GM12878 (cell line): ENCODE measurements at places on chromosomes 2 and 18. TPM values are rescaled to one million over a fixed set of nuclear protein-coding genes. Genes with fewer than 3 reads are reported as not detected.

DNA sequence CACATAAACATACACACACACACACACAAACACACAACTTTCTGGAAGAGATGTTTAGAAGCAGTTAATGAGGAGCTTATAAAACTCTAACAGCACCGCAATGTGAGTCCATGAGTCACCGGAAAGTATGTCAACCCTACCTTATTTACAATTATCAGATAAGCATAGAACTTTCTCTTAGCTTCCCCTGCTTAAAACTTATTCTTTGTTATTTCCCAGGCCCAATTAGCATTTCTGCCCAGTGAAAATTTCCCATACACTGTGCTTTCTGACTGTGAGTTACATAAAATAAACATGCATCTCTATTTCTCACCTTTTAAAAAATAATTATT, 737.6 kb downstream of the LRP1B start:
- no peak for DNase-seq
- no peak overlapping the region for H3K27ac ChIP-seq
- no peak overlapping the region for H3K4me3 ChIP-seq
- H3K36me3 ChIP-seq, result no peaks in the 10 kb centered on the region

DNA sequence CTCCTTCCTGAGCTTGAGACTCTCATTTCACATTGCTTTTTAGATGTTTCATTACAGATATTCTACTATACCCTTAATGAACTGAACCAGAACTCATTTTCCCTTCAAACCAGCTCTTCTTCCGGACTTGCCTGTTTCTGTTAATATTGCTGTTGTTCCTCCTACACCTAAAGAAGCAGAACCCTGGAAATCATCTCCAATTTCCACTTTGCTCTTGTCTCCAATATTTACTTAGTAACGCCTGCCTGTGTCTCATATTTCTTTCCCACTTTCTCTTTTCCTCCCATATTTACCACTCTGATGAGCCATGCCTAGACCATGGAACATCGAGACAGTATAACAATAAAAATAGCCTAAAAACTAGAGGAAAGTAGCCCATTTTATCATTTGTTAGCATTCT, 17.9 kb upstream of the GMCL1 start:
- H3K4me3 ChIP-seq, result no peak overlapping the region
- peaks cover 18% of the 10 kb centered on the region; the same call in 1 of the 2 replicates for H3K36me3 ChIP-seq
- DNase-seq, result no peak
- H3K27me3 ChIP-seq, result no peaks in the 10 kb centered on the region

- no peaks in the 10 kb centered on the region for H3K27me3 ChIP-seq
- H3K4me3 ChIP-seq, result no peak overlapping the region
- H3K27ac ChIP-seq, result no peak overlapping the region
- DNase-seq, result no peak
Observed at GRCh38 chr2:29375843-29376242, 260.6 kb downstream of the CLIP4 start.

GRCh38 chr2:134498654-134499053, 220.1 kb downstream of the TMEM163 start:
- H3K4me3 ChIP-seq, result no peak overlapping the region
- DNase-seq, result no peak
- no peaks in the 10 kb centered on the region for H3K36me3 ChIP-seq
- H3K4me1 ChIP-seq, result no peaks in the 10 kb centered on the region
- H3K27ac ChIP-seq, result no peak overlapping the region

ZRANB3 gene
- polyA plus RNA-seq, result 8.0 and 11.0 TPM in 2 replicates

DNA sequence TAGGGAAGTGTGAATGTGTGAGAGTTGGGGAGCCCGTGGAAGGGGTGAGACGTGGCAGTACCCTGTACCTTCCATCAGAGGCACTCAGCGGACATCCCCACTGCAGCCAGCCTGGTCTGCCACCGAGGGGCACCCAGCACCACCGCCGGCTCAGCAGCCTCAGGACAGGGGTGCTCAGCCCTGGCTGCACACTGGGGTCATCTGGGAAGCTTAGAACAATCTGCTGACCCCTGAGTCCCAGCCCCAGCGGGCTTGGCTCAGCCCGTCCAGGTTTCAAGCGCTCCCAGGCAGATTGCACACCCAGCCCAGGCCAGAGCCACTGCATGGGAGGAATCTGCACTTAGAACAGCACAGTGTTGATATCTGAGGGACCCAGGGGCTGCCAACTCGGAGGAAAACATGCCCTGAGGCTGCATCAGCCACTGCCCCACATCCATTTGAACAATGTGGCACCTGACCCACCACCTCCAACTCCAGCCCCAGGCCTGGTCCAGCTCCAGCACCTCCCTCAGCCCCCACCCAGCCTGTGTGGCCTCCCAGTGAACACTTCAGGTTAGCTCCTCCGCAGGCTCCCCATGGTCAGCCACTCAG, 147.1 kb upstream of the OTOS start:
- H3K4me3 ChIP-seq, result no peak overlapping the region
- no peak for DNase-seq
- H3K36me3 ChIP-seq, result no peaks in the 10 kb centered on the region
- no peaks in the 10 kb centered on the region for H3K4me1 ChIP-seq
- H3K27ac ChIP-seq, result no peak overlapping the region

SCTR gene
- not detected in 2 replicates for polyA plus RNA-seq

- H3K4me1 ChIP-seq, result peaks cover 20% of the 10 kb centered on the region; the same call in 1 of the 2 replicates
- no peak for DNase-seq
- peak overlapping the region; percentile 79 for H3K27ac ChIP-seq
- no peaks in the 10 kb centered on the region for H3K27me3 ChIP-seq
- no peaks in the 10 kb centered on the region for H3K36me3 ChIP-seq
Observed at GRCh38 chr18:76491473-76491775, 3.6 kb downstream of the ZNF516 start.

RESP18 gene
- not detected in 2 replicates for polyA plus RNA-seq

- H3K36me3 ChIP-seq, result no peaks in the 10 kb centered on the region
- DNase-seq, result no peak
- H3K27me3 ChIP-seq, result no peaks in the 10 kb centered on the region
- no peaks in the 10 kb centered on the region for H3K4me1 ChIP-seq
- H3K27ac ChIP-seq, result no peak overlapping the region
- no peak overlapping the region for H3K4me3 ChIP-seq
Observed at GRCh38 chr2:8162552-8162951, 519.3 kb upstream of the ID2 start.

GRCh38 chr2:86584151-86584913, 21.1 kb upstream of the CHMP3 start:
- H3K27me3 ChIP-seq, result no peaks in the 10 kb centered on the region
- no peak for DNase-seq
- H3K36me3 ChIP-seq, result no peaks in the 10 kb centered on the region

CNRIP1 gene
- polyA plus RNA-seq, result not detected in 2 replicates

DNA sequence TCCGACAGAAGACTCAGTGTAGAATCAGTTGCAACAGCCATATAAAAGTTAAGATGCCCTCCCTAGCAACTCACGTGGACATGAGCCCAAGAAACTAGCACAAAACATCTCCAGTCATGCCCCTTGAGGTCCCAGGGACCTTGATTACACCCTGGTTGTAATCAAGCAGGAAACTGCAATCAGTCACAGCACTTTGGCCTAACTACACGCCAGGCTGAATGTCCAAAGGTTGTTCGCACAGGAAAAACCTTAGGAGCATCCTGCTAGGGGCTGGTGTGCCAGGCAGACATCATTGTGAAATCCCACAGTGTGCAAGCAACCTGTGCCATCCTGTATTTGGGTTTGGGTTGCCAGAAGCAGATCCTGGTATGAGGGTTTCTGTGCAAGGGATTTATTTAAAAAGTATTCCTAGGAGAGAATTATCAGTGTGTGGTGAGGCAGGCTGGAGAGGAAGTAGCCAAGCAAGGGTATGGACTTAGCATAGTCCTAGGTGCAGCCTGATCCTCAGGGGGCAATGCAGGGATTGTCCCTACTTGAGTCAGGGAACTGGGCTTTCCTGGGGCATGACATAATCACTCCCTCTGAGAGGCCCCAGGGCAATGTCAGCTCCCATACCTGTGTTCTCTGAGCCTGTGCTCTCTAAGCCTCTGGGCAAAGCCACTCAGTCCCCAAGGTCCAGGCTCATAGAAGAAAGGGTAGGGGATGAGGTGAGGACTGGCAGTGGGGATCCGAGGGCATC, 17.8 kb upstream of the SULT1C2 start:
- no peak overlapping the region for H3K27ac ChIP-seq
- no peaks in the 10 kb centered on the region for H3K36me3 ChIP-seq
- no peak for DNase-seq
- H3K4me3 ChIP-seq, result no peak overlapping the region
- no peaks in the 10 kb centered on the region for H3K4me1 ChIP-seq

- H3K27me3 ChIP-seq, result no peaks in the 10 kb centered on the region
- H3K4me3 ChIP-seq, result no peak overlapping the region
- H3K36me3 ChIP-seq, result no peaks in the 10 kb centered on the region
- DNase-seq, result no peak
- H3K27ac ChIP-seq, result no peak overlapping the region
Observed at GRCh38 chr2:68556381-68556780, 87.0 kb upstream of the PROKR1 start.

BMP10 gene
- polyA plus RNA-seq, result not detected in 2 replicates

GRCh38 chr2:124034265-124034664, 9.2 kb downstream of the CNTNAP5 start:
- no peak for DNase-seq
- no peaks in the 10 kb centered on the region for H3K4me1 ChIP-seq
- no peak overlapping the region for H3K4me3 ChIP-seq
- no peaks in the 10 kb centered on the region for H3K36me3 ChIP-seq
- no peaks in the 10 kb centered on the region for H3K27me3 ChIP-seq

GRCh38 chr18:22796113-22796512, 137.0 kb upstream of the RBBP8 start:
- no peaks in the 10 kb centered on the region for H3K36me3 ChIP-seq
- H3K4me3 ChIP-seq, result no peak overlapping the region
- no peak for DNase-seq

SLC9A4 gene
- polyA plus RNA-seq, result not detected in 2 replicates

DNA sequence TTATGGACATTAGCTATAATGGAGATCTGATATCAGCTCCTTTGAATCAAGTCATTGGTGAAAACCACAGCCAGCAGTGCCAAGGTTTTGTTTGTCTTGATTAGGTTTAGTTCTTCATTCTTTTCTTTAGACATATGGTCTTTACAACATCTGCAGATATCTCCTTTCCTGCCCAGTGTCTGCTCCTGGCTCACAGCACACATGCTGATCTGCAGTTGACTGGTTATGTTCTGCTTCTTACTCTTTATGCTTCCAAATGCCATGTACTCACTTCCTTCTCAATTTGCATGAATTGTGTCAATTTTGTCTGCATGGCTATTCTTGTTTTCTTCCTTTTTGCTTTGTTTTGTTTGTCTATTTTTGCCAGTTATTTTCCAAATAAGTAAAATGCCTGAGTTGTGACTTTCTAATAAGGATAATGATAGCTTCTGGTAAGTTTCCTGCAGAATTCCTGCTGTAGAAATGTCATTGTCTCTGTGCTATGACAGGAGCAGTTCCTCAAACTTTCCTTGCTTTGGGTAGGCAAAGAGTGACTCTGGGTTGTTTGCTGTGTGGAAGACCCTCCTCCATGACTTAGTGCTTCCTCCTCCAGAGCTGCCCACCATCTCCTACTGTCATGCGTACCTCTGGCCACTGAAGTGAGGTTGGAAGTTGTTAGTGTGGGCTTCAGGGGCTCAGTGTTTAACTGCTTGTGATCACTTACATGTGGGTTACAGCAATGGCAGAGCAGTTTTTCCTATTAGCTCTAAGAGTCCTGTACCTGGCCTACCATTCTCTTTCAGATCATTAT, 8.2 kb downstream of the ARHGAP25 start:
- no peaks in the 10 kb centered on the region for H3K27me3 ChIP-seq
- no peak overlapping the region for H3K27ac ChIP-seq
- peaks cover 36% of the 10 kb centered on the region for H3K4me1 ChIP-seq

GRCh38 chr2:52054824-52055223, 1022.9 kb upstream of the NRXN1 start:
- no peak for DNase-seq
- H3K27ac ChIP-seq, result no peak overlapping the region
- no peaks in the 10 kb centered on the region for H3K27me3 ChIP-seq
- no peak overlapping the region for H3K4me3 ChIP-seq
- no peaks in the 10 kb centered on the region for H3K4me1 ChIP-seq
- H3K36me3 ChIP-seq, result no peaks in the 10 kb centered on the region

GRCh38 chr18:48105317-48105716, 174.9 kb upstream of the SMAD2 start:
- no peak for DNase-seq
- no peak overlapping the region for H3K4me3 ChIP-seq
- H3K27me3 ChIP-seq, result peaks cover 4% of the 10 kb centered on the region; the same call in 1 of the 2 replicates
- no peaks in the 10 kb centered on the region for H3K36me3 ChIP-seq
- H3K4me1 ChIP-seq, result no peaks in the 10 kb centered on the region

DNA sequence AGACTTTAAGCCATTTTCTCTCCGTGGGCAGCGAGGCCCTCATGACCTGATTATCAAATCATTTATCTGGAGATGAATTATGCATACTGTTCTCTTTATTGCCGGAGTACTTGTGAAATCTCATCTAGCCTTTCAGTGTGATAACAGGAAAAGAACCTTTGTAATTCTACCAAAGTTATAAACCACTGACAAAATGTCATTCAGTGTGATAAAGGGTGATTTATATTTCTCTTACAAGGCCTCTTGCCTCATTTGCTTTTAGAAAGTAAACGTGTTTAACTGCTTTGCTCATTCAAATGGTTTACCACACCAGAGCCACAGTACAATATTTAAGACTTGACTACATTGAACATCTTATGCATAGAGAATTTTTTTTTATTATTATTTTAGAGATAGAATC, 13.8 kb downstream of the MTCL1 start:
- no peaks in the 10 kb centered on the region for H3K27me3 ChIP-seq
- no peak overlapping the region for H3K27ac ChIP-seq
- H3K4me3 ChIP-seq, result no peak overlapping the region

- H3K27me3 ChIP-seq, result no peaks in the 10 kb centered on the region
- no peaks in the 10 kb centered on the region for H3K36me3 ChIP-seq
Observed at GRCh38 chr2:212723226-212723625, 184.6 kb upstream of the ERBB4 start.

DNA sequence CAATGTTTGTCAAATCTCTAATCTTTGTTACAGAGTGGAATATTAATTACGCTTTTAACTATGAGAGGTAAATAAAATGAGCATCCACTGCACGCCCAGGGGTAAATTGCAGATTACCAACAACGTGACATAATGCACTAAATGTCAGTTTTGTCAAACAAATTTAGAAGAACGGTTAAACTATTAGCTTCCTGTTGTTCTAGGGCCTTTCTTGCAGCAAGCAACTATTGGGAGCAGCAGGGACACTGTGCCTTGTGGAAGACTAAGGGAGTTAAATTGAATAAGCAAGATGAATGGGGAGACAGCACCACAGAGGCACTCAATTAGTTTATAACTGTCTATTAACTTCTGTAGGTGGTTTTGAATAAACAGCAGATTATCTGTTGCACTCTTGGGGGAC, 391.0 kb upstream of the RAB12 start:
- H3K4me3 ChIP-seq, result no peak overlapping the region
- H3K27ac ChIP-seq, result no peak overlapping the region
- no peaks in the 10 kb centered on the region for H3K4me1 ChIP-seq
- DNase-seq, result no peak
